Large intestine (tissue), 12 donors: ENCODE measurements at places on chromosomes 5 and 9. TPM values are rescaled to one million over a fixed set of nuclear protein-coding genes. Genes with fewer than 3 reads are reported as not detected.

The ELAVL2 gene
- 1.2 TPM for polyA plus RNA-seq

The IFNA13 gene
- 0.12 TPM for polyA plus RNA-seq

The IL4 gene
- polyA plus RNA-seq, result not detected

The RGS3 gene
- polyA plus RNA-seq, result 33.0 TPM

The SLC36A3 gene
- not detected for polyA plus RNA-seq

The SLC6A19 gene
- 295 TPM for polyA plus RNA-seq

The KIF20A gene
- polyA plus RNA-seq, result 13.8 TPM

The BARHL1 gene
- 0.01 TPM for polyA plus RNA-seq

The UNC5A gene
- 1.0 TPM for polyA plus RNA-seq

The FOXD4 gene
- 0.42 TPM for polyA plus RNA-seq

The KCNV2 gene
- polyA plus RNA-seq, result 0.09 TPM

The SH3PXD2B gene
- polyA plus RNA-seq, result 11.0 TPM

The DMRT3 gene
- polyA plus RNA-seq, result not detected

The PCDHB5 gene
- polyA plus RNA-seq, result 2.1 TPM

The RNF38 gene
- 24.4 TPM for polyA plus RNA-seq

The SCGB3A2 gene
- polyA plus RNA-seq, result not detected

The PPP2R2B gene
- polyA plus RNA-seq, result 8.0 TPM
